HFFc6 (cell line): ENCODE measurements at places on chromosomes 5 and 9. TPM values are rescaled to one million over a fixed set of nuclear protein-coding genes. Genes with fewer than 3 reads are reported as not detected.

Gene ARID3C
- total RNA-seq: 0.17 TPM in 1 of 3 replicates, not detected in the others

Gene HEMGN
- total RNA-seq: not detected in 3 replicates

Gene STPG3
- total RNA-seq: not detected in 3 replicates

GRCh38 chr5:126975796-126976195 is 54.6 kb downstream of the MARCHF3 start:
- H3K4me1 ChIP-seq: peaks cover 43% of the 10 kb centered on the region
- H3K4me3 ChIP-seq: no peak overlapping the region
- DNase-seq: no peak
- peaks cover 1% of the 10 kb centered on the region for H3K27me3 ChIP-seq
- no peak overlapping the region for H3K27ac ChIP-seq

DNA sequence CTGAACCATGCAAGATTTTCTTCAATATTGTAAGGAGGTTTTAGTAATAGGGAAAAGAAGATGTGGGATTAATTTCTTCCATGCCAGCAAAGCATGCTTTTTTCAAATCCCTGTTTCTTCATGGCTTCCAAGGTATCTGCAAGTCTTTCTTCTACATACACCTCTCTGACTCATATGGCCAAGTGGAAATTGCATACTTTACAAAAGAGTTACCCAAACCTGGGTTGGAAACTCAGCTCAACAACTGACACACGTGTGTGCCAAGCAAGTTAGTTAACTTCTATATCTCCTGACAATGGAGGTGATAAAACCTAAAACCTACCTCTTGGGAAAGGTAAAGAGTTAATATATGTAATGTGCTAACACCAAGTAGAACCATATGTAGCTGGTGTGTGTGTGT is 28.5 kb upstream of the MAMDC2 start:
- no peak overlapping the region for H3K27ac ChIP-seq
- H3K36me3 ChIP-seq: no peaks in the 10 kb centered on the region
- H3K27me3 ChIP-seq: no peaks in the 10 kb centered on the region
- peaks cover 43% of the 10 kb centered on the region for H3K4me1 ChIP-seq
- DNase-seq: no peak

DNA sequence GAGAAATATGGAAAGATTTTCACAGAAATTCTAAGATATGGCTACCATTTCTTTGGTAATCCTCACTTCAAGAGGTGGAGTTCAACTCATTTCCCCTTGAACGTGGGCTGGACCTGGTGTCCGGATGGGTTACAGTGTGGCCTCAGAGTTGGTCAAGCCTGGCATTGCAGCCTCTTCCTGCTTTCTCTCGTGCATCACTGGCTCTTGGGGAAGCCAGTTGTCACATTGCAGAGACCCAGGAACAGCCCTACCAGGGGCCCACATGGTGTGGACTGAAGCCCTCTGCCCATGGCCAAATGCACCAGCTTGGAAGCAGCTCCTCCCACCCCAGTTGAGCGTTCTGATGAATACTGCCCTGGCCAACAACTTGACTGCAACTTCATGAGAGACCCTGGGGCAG is 47.7 kb upstream of the FCN1 start:
- no peaks in the 10 kb centered on the region for H3K4me1 ChIP-seq
- H3K27ac ChIP-seq: no peak overlapping the region
- no peak overlapping the region for H3K4me3 ChIP-seq
- H3K36me3 ChIP-seq: no peaks in the 10 kb centered on the region

DNA sequence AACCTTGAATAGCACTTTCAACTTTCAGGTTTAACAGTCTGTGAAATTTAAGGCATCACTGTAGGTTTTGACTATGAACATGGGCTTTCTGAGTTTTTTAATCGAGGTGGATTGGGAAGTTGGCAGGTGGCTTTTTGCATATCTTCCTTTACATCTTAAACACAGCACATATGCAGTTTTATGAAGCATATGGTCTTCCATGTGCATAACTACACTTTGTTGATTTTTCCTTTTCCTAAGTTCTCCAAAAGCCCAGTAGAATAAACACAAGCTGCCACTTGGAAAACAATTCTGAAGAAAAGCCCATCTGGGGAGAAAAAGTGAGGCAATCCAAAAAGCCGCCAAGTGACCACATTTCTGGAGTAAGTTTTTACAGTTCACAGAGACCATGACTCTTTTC is 236.5 kb upstream of the IL12B start:
- H3K4me1 ChIP-seq: no peaks in the 10 kb centered on the region
- H3K36me3 ChIP-seq: no peaks in the 10 kb centered on the region
- H3K27me3 ChIP-seq: peaks cover 13% of the 10 kb centered on the region
- no peak overlapping the region for H3K4me3 ChIP-seq
